ENCODE measurements at places on chromosomes 13 and 19.
A peak's percentile ranks its signal among the peaks of the same experiment; 100 is the strongest.

GRCh38 chr13:76326343-76326742 is 559.9 kb downstream of the KCTD12 start:
- DNase-seq, result no peak

- no peak for DNase-seq
Measured at GRCh38 chr13:113765564-113765910, 6.5 kb downstream of the TMEM255B start.

- no peak for DNase-seq
Measured at GRCh38 chr13:102697929-102698648, 3.2 kb upstream of the METTL21C start.

DNA sequence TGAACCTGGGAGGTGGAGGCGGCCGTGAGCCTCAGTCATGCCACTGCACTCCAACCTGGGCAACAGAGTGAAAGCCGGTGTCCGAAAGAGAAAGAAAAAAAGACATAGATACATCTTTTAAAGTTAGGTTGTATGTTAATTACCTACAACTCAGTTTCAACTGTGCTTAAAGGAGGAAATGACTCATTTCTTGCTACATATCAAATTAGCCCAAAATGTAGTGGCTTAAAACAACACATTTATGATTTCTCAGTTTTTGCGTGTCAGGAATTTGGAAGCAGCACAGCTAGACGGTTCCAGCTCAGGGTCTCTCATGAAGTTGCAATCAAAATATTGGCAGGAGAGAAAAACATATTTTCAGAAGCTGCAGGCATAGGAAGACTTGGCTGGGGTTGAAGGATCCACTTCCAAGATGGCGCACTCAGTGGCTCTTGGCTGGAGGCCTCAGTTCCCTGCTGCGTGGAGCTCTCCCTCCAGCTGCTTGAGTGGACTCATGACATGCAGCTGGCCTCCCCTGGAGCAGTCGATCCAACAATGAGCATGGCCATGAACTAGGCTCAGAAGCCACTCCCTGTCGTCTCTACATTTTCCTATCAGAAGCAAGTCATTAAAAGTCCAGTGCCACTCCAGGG is 7.1 kb downstream of the LDLR start:
- DNase-seq, result no peak

GRCh38 chr13:106709522-106709921 is 141.6 kb upstream of the ARGLU1 start:
- no peak for DNase-seq

DNA sequence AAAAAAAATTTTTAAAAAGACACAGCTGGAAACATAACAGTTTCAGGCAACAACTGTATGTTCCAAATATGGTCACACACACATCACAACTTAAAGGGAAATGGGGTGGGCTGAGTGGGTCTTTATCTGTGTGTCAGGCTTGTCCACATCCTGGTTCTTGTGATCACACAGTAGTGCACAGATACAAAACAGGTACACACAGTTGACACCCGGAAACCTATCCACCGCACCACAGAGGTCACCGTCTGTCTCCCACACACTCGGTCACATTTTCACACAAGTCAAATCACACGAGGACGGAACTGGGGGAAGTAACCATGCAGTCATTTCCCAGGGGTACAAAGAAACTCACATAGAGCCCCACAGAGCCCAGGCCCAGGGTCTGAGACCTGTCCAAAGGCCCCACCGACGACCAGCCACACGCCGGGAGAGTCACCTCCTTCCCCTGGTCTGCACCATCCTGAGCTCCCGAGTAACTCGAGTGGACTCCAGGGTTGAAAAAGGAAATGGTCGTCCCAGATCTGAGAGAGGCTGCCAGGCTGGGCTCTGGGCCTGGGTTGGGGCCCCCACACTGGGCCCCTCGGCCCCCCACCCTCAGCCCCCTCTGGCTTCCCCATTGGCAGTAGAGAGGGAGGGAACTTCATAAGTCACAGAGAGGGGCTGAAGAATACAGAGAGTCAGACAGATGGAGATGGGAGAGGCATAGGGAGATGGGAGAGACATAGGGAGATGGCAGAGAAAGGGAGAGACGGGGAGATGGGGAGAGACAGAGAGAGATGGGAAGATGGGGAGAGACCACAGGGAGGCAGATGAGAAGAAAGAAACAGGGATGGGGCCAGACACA is 1.3 kb upstream of the PPAN start:
- DNase-seq, result peak; percentile 66

DNA sequence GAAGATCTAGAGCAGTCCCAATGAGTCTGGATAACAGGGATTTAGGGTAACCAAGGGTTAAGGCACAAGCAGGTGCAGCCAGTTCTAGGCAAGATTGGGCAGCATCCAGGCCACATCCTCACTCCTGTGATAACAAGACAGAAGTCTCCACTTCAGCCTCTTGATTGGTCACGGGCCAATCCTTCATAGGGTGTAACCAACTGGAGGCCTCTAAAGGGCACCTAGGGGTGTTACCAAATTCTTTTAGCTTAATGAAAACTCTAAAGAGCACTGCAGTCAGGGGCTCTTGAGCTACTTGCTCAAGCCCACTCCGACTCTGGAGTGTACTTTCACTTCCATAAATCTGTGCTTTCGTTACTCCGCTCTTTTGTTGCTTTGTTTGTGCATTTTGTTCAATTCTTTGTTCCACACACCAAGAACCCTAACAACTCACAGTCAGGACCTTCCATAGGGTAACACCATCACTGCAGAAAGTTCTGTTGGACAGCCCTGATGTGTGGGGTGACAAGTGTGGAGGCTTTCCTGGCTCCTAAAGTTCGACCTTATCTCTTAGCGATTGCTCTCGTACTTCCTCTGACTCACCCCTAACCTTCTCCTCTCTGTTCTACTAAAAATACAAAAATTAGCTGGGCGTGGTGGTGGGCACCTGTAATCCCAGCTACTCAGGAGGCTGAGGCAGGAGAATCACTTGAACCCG is 36.1 kb downstream of the ZSWIM9 start:
- no peak for DNase-seq

DNA sequence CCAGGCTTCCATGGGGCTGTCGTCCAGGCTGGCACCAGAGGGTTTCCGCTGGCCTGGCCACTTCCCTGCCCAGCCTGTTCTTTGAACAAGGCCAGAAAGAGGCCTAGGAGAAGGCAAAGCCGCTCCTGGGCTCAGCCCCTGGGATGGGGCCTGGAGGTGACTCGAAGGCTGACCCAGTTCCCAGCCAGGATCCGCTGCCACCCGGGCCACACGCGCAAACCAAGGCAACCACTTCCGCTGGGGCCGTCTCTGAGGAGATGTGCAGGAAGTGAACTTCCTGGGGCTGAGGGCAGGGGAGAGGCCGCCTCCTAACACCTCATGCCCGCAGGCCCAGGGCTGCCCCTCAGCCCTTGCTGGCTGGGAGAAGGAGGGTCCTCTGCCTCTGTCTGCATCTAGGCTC is 15.2 kb downstream of the PLEKHF1 start:
- peak; percentile 80 for DNase-seq

GRCh38 chr13:23805821-23806220 is 83.4 kb downstream of the MIPEP start:
- DNase-seq, result no peak

- peak; percentile 69 for DNase-seq
Measured at GRCh38 chr19:511101-511851, 4.0 kb downstream of the TPGS1 start.

Data from stimulated activated CD4-positive, alpha-beta T cell treated with anti-CD3 and anti-CD28 coated beads, Interleukin-12 subunit alpha, Interleukin-12 subunit beta, amount 100 ng/mL, for 24 hours (primary cell).